ENCODE measurements at places on chromosomes 5 and 9. TPM values are rescaled to one million over a fixed set of nuclear protein-coding genes. Genes with fewer than 3 reads are reported as not detected.

TMEM8B gene
- total RNA-seq = 13.9 TPM

GARIN3 gene
- not detected for total RNA-seq

TUSC1 gene
- total RNA-seq = 2.9 TPM

NPDC1 gene
- 117 TPM for total RNA-seq

KIAA1191 gene
- total RNA-seq = 82.4 TPM

PRR16 gene
- total RNA-seq = 57.9 TPM

EFNA5 gene
- not detected for total RNA-seq

- H3K27ac ChIP-seq = peak overlapping the region; percentile 78
- no peak overlapping the region for H3K4me3 ChIP-seq
- H3K4me1 ChIP-seq = peaks cover 28% of the 10 kb centered on the region
Measured at GRCh38 chr5:179827680-179828079, 7.0 kb downstream of the SQSTM1 start.

DNA sequence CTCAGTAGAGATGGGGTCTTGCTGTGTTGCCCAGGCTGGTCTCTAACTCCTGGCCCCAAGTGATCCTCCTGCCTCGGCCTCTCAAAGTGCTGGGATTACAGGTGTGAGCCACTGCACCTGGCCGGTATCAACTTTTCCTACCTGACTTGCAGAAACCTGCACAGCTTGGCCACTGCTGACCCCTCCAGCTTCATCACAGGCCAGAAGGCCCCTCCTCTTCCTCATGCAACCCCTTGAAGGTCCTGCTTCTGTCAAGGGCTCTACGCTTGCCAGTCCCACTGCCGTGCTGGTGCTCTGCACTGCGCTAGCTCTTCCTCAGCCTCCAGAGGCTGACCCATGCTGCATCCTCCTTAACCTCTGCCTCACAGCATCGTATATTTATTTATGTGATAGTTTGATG, 32.5 kb upstream of the RNU6ATAC start:
- H3K4me3 ChIP-seq = no peak overlapping the region
- DNase-seq = no peak
- H3K27me3 ChIP-seq = peaks cover 32% of the 10 kb centered on the region
- no peak overlapping the region for H3K27ac ChIP-seq
- H3K36me3 ChIP-seq = no peaks in the 10 kb centered on the region

DNA sequence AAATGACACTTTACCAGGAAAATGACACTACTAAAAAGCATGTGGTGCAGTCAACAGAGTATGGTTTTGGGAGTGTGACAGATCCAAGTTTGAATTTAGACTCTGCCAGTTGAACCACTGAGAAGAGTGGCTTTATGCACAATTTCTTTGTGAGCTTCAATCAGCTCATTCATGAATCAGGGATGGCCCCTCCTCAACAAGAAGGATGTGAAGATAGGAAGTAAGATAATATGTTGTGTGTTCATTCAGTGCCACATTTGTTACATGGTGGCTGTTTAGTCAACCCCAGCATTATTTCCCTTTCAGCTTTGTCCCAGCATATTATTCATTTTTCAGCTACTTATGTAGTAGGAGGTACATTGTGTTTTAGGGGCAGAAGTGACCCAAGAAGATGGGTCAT, 140.1 kb downstream of the TLE4 start:
- H3K36me3 ChIP-seq = peaks cover 63% of the 10 kb centered on the region
- peaks cover 6% of the 10 kb centered on the region for H3K27me3 ChIP-seq
- no peak overlapping the region for H3K4me3 ChIP-seq
- H3K4me1 ChIP-seq = peaks cover 40% of the 10 kb centered on the region
- no peak for DNase-seq

DNA sequence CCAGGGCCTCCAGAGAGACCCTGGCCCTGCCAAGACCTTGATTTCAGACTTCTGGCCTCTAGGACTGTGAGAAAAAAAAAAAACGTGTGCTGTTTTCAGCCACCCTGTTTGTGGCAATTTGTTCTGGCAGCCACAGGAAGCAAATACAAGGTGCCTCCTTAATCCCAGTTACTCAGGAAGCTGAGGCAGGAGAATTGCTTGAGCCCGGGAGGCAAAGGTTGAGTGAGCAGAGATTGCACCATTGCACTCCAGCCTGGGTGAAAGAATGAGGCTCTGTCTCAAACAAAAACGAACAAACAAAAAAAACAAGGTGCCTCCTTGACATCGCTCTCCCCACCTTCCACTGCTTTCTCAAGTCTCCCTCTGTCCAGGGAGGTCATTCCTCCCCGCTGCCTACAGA, 98.0 kb downstream of the GABBR2 start:
- no peak overlapping the region for H3K4me3 ChIP-seq
- H3K27ac ChIP-seq = no peak overlapping the region
- peaks cover 12% of the 10 kb centered on the region for H3K27me3 ChIP-seq
- no peaks in the 10 kb centered on the region for H3K36me3 ChIP-seq

- DNase-seq = no peak
- no peak overlapping the region for H3K4me3 ChIP-seq
- peaks cover 5% of the 10 kb centered on the region for H3K27me3 ChIP-seq
- H3K4me1 ChIP-seq = no peaks in the 10 kb centered on the region
- no peaks in the 10 kb centered on the region for H3K36me3 ChIP-seq
Measured at GRCh38 chr9:13054389-13054788, 225.1 kb downstream of the MPDZ start.

DNA sequence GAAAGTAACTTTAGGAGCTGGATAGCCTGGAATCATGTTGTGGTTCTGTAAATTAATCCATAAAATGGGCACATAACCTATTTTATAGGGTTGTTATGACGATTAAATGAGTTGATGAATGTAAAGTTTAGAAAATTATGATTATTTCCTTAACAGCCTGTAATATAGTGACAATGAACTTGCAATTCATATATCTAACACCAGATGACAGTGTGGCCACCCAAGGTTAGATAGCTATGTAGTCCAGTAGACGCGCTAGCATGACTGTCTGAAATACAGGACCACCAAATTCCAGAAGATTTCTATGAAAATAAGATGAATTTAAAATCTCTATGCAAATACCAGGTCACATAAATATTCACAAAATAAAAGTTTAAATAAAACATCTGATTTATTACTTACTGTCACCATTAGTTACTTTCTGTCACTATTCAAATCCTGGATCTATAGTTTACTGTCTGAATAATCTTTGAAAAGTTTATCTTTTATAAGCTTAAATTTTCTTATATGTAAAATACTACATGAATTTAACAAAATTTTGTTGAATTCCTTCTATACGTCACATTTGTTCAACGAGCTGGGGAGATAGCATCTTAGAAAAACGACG, 26.1 kb upstream of the MACIR start:
- H3K4me3 ChIP-seq = no peak overlapping the region
- peaks cover 37% of the 10 kb centered on the region for H3K4me1 ChIP-seq
- DNase-seq = peak; percentile 36

DNA sequence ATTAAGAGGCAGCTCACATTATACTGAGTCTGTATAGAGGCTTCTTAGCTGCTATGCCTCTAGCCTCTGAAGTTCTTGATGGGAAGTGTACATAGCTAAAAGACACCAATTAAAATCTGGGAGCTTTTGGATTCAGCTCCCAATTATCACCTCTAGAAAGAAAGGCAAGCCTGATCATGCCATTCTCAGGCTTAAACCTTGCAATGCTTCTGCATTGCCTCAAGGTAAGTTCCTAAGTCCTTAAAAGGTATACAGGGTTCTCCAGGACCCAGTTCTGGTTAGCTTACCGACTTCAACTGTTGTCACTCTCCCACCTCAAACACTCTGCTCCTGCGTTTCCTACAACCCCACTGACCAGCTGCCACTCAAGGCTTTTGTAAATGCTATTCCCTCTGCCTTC, 17.5 kb upstream of the CCL28 start:
- H3K36me3 ChIP-seq = no peaks in the 10 kb centered on the region
- H3K27me3 ChIP-seq = peaks cover 2% of the 10 kb centered on the region
- peaks cover 50% of the 10 kb centered on the region for H3K4me1 ChIP-seq
- no peak overlapping the region for H3K27ac ChIP-seq
- DNase-seq = no peak
- H3K4me3 ChIP-seq = no peak overlapping the region

- H3K27ac ChIP-seq = no peak overlapping the region
- H3K4me1 ChIP-seq = peaks cover 8% of the 10 kb centered on the region
- no peaks in the 10 kb centered on the region for H3K27me3 ChIP-seq
- DNase-seq = no peak
- H3K4me3 ChIP-seq = no peak overlapping the region
Measured at GRCh38 chr5:57470339-57470738, 12.3 kb downstream of the ACTBL2 start.

DNA sequence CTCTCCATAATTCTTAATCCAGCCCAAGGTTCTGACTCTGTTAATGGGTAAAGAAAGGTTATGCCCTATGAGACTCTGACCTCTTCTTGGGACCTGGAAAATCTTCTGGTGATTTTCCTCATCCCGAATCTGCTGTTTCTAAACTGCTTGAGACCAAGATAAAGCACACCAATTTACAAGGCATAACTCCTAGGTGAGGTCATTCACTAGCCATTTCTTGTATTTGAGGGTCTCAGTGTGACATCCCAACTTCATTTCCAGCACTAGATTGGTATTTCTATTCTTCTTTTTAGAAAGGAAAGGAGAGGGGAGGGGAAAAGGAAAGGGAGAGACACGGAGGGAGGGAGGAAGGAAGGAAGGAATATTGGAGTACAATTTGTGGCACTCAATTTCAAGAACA, 51.6 kb downstream of the SLC1A1 start:
- DNase-seq = no peak
- H3K4me1 ChIP-seq = peaks cover 15% of the 10 kb centered on the region
- no peak overlapping the region for H3K27ac ChIP-seq

- H3K4me3 ChIP-seq = no peak overlapping the region
- H3K4me1 ChIP-seq = peaks cover 8% of the 10 kb centered on the region
- DNase-seq = no peak
- no peak overlapping the region for H3K27ac ChIP-seq
Measured at GRCh38 chr5:173287086-173287485, 41.1 kb downstream of the STC2 start.

DNA sequence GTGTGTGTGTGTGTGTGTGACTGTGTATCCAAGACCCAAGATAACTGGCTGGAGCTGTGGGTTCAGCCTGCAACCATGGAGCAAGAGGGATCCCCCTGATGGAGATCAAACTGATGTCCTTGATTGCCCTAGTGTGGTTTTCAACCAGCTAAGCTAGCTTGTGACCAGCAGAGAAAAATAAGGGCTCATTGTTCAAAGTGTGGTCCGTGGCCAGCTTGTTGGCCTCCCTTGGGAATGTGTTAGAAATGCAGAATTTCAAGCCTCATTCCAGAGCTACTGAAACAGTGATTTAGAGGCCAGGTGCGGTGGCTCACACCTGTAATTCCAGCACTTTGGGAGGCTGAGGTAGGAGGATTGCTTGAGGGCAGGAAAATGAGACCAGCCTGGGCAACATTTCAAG, 79.9 kb downstream of the ACER2 start:
- H3K4me3 ChIP-seq = no peak overlapping the region
- H3K36me3 ChIP-seq = no peaks in the 10 kb centered on the region
- no peak for DNase-seq

- H3K4me3 ChIP-seq = peak overlapping the region; percentile 98
- H3K27ac ChIP-seq = peak overlapping the region; percentile 97
- peaks cover 43% of the 10 kb centered on the region for H3K4me1 ChIP-seq
- peaks cover 5% of the 10 kb centered on the region for H3K27me3 ChIP-seq
Measured at GRCh38 chr5:133970325-133970909, 2.0 kb upstream of the C5orf15 start.

- no peaks in the 10 kb centered on the region for H3K27me3 ChIP-seq
- H3K4me3 ChIP-seq = no peak overlapping the region
- peaks cover 15% of the 10 kb centered on the region for H3K36me3 ChIP-seq
- H3K27ac ChIP-seq = no peak overlapping the region
Measured at GRCh38 chr9:96008502-96009222, 133.2 kb downstream of the ERCC6L2 start.

DNA sequence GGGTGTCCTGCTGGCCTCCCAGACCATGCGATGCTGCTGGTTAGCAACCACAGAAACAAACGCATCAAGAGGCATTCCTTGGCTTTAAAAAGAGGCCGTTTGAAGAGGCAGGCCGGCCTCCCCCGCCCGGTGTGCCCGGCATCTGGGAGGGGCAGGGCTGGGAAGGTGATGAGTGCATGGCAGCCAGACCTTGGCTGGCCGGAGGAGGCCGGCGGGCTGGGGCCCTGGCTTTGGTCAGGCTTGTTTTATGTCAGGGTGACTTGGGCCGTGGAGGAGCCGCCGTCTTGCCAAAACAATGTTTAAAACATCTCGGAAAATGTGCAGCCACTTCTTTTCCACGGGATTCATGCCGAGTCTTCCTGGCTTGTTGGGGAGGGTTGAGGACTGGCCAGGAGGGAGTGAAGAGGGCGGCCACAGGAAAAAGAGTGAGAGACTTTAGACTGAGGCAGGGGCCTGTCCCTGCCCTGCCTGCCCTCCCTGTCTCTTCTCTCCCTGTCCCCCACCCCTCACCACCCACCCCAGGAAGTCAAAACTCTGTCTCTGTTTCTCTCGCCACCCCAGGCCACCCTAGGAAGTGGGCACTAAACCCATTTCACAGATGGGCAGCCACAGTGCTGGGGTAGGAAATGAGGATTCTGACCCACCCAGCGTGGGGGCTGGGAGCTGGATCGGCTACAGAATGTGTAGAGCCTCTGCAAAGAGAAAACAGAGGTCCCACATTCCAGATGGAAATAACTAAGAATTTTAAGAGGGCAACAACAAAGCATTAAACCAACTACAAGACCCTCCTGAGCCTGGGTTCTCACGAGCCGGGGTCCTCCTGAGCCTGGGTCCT, 143.0 kb downstream of the RXRA start:
- no peak overlapping the region for H3K27ac ChIP-seq
- H3K36me3 ChIP-seq = no peaks in the 10 kb centered on the region
- 0 out of 2 replicates have a peak, but pooled peaks cover 2% of the 10 kb centered on the region for H3K27me3 ChIP-seq
- DNase-seq = no peak
- no peak overlapping the region for H3K4me3 ChIP-seq
- H3K4me1 ChIP-seq = peaks cover 10% of the 10 kb centered on the region

- H3K36me3 ChIP-seq = no peaks in the 10 kb centered on the region
- peaks cover 19% of the 10 kb centered on the region for H3K27me3 ChIP-seq
- no peak overlapping the region for H3K4me3 ChIP-seq
- no peak for DNase-seq
- no peak overlapping the region for H3K27ac ChIP-seq
Measured at GRCh38 chr5:38672059-38672788, 115.8 kb upstream of the LIFR start.

- peaks cover 39% of the 10 kb centered on the region for H3K4me1 ChIP-seq
- H3K27ac ChIP-seq = peak overlapping the region; percentile 60
- H3K4me3 ChIP-seq = peak overlapping the region; percentile 31
- H3K36me3 ChIP-seq = no peaks in the 10 kb centered on the region
- DNase-seq = no peak
Measured at GRCh38 chr5:145945620-145946111, 9.3 kb downstream of the SH3RF2 start.

All from HFFc6 (cell line).